ENCODE measurements at places on chromosomes 7 and 10. TPM values are rescaled to one million over a fixed set of nuclear protein-coding genes. Genes with fewer than 3 reads are reported as not detected.

GRCh38 chr10:122189185-122189584 is 81.9 kb upstream of the BTBD16 start:
- no peak overlapping the region for H3K4me3 ChIP-seq
- peaks cover 10% of the 10 kb centered on the region for H3K4me1 ChIP-seq
- no peaks in the 10 kb centered on the region for H3K27me3 ChIP-seq
- H3K27ac ChIP-seq = no peak overlapping the region

- H3K36me3 ChIP-seq = peaks cover 19% of the 10 kb centered on the region
- H3K4me3 ChIP-seq = no peak overlapping the region
- H3K27me3 ChIP-seq = no peaks in the 10 kb centered on the region
- DNase-seq = no peak
Observed at GRCh38 chr10:74675484-74675883, 150.9 kb upstream of the KAT6B start.

- H3K27ac ChIP-seq = no peak overlapping the region
- no peaks in the 10 kb centered on the region for H3K27me3 ChIP-seq
- no peaks in the 10 kb centered on the region for H3K36me3 ChIP-seq
- no peak overlapping the region for H3K4me3 ChIP-seq
- DNase-seq = no peak
- peaks cover 4% of the 10 kb centered on the region for H3K4me1 ChIP-seq
Observed at GRCh38 chr10:112532189-112532588, 85.2 kb downstream of the VTI1A start.

DNA sequence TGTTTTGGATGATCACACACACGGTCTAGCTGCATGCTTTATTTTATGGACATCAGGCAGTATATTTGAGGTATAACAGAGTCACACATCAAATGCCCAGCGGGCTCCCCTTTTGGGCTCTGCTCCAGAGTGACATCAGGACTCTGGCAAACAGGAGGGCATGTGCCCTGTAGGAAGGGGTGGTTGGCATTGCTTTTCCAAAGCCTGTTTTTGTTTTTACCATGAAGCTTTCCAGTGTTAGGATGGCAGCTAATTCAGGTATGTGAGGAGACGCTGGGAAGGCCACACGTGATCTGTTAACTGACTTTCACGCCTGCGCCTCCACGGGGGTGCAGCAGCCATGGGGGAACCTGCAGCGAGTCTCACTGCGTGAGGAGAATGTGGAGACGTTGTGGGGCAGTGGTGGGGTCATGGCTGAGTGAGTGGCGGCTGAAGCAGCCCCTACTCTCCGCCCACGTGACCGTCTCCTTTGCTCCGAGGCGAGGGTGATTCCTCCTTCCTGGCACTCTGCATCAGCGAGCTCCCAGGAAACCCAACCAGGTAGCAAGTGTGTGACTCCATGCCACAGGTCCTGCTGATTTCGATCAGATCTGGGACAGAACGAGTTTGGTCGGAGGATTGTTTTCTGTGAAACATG is 117.7 kb downstream of the ANKRD61 start:
- DNase-seq = no peak
- H3K4me3 ChIP-seq = no peak overlapping the region
- peaks cover 80% of the 10 kb centered on the region for H3K36me3 ChIP-seq

The WDFY4 gene
- total RNA-seq = 16.4 TPM

The KLF14 gene
- total RNA-seq = not detected

DNA sequence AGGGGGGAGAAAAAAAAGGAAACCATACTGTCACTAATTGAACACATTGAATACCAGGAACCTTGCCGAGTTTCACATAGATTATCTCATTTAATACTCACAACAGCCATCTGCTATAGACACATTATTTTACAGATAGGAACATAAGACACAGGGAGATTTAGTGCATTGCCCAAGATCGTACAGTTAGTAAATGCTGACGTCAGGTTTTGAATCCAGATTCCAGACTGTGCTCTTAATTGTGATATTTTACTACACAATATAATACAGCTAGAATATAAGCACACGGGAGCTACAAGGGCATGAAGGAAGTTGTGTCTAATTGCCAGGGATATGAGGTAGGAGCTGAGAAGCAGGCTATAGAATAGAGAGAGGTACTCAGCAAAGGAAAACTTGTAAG is 93.9 kb upstream of the MINDY3 start:
- no peak overlapping the region for H3K4me3 ChIP-seq
- no peak overlapping the region for H3K27ac ChIP-seq
- no peak for DNase-seq

The JCAD gene
- 31.3 TPM for total RNA-seq

- no peaks in the 10 kb centered on the region for H3K27me3 ChIP-seq
- no peak overlapping the region for H3K4me3 ChIP-seq
- H3K4me1 ChIP-seq = no peaks in the 10 kb centered on the region
- H3K27ac ChIP-seq = no peak overlapping the region
- DNase-seq = no peak
Observed at GRCh38 chr7:95840953-95841950, 68.9 kb downstream of the DYNC1I1 start.

The EN2 gene
- not detected for total RNA-seq

The SLC13A4 gene
- total RNA-seq = not detected

DNA sequence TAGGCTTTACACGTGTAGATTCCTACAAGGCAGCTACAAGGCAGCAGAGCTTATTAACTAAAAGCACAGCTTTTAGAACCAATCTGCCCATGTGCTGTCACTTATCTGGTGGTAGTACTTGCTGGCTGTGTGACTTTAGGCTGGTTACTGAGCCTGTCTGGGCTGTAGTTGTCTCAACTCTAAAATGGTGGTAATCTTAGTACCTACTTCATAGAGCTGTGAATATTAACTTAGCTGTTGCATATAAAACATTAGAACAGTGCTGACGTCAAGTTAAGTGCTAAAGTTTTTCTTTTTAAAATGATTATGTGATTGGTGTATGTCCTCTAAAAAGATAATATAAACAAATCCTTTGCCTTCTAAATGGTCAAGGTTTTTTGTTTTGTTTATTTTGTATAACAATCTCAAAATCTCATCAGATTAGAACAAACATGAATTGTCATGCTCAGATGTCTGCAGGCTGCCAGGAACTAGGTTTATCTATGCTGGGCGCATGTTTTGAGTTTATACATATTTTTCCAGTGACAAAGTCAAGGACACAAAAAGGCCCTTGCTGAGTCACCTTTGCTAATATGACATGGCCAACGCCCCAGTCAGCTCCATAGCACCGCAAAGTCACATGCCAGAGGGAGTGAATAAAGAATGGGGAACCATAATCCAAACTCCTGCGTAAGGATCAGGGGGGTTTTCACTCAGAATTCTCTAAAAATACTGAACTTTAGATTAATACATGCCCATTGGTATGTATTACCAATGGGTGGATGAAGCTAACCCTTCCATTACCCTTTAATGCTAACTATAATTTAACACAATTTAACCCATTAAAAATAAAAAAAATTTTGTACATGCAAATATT is 39.8 kb upstream of the ARL4A start:
- H3K4me3 ChIP-seq = no peak overlapping the region
- H3K36me3 ChIP-seq = no peaks in the 10 kb centered on the region
- no peaks in the 10 kb centered on the region for H3K4me1 ChIP-seq
- no peak for DNase-seq
- H3K27ac ChIP-seq = no peak overlapping the region

The DYDC2 gene
- 2.0 TPM for total RNA-seq

GRCh38 chr7:68715907-68716306 is 882.4 kb upstream of the AUTS2 start:
- no peak overlapping the region for H3K4me3 ChIP-seq
- H3K4me1 ChIP-seq = no peaks in the 10 kb centered on the region
- DNase-seq = no peak
- H3K27ac ChIP-seq = no peak overlapping the region
- no peaks in the 10 kb centered on the region for H3K36me3 ChIP-seq

DNA sequence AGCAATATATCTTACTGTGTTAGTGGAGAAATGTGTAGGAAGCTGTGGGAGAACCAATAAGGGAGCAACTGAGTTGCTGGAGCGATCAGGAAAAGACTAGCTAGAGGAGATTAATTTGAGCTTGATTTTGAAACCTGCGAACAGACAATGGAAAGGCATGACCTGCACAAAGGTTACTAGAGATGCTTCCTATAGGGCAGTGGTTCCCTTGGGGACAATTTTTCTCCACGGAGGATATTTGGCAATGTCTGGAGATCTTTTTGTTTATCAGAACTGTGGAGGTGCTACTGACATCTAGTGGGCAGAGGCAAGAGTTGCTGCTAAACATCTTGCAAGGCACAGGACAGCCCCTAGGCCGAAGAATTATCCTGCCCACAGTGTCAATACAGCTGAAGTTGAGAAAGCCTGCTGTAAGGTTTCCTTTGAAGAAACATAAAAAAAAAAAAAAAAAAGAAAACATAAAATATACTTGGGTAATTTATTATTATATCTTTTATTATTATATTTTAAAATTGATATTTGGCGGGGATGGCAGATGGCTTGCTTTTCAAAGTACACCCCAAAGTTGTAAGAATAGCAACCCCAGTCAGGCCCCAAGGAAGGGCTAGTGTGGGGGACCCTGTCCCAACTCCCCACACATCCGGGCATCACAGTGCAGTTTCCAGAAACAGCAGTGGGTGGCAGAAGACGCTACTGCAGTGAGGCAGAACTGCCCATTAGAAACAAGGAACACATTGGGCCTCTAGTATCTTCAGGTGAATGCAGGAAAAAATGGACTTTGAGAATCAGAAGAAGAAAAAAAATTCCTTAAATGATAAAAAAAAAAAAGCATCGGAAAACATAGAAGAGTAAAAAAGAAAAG is 481.6 kb downstream of the SH2D4B start:
- H3K27ac ChIP-seq = no peak overlapping the region
- no peak overlapping the region for H3K4me3 ChIP-seq
- no peaks in the 10 kb centered on the region for H3K36me3 ChIP-seq
- H3K4me1 ChIP-seq = no peaks in the 10 kb centered on the region
- DNase-seq = no peak
- no peaks in the 10 kb centered on the region for H3K27me3 ChIP-seq

GRCh38 chr10:14884082-14884481 is 5.4 kb downstream of the SUV39H2 start:
- no peak overlapping the region for H3K27ac ChIP-seq
- peaks cover 8% of the 10 kb centered on the region for H3K4me1 ChIP-seq
- DNase-seq = no peak
- no peaks in the 10 kb centered on the region for H3K36me3 ChIP-seq
- H3K27me3 ChIP-seq = no peaks in the 10 kb centered on the region

The SPDYE11 gene
- not detected for total RNA-seq

DNA sequence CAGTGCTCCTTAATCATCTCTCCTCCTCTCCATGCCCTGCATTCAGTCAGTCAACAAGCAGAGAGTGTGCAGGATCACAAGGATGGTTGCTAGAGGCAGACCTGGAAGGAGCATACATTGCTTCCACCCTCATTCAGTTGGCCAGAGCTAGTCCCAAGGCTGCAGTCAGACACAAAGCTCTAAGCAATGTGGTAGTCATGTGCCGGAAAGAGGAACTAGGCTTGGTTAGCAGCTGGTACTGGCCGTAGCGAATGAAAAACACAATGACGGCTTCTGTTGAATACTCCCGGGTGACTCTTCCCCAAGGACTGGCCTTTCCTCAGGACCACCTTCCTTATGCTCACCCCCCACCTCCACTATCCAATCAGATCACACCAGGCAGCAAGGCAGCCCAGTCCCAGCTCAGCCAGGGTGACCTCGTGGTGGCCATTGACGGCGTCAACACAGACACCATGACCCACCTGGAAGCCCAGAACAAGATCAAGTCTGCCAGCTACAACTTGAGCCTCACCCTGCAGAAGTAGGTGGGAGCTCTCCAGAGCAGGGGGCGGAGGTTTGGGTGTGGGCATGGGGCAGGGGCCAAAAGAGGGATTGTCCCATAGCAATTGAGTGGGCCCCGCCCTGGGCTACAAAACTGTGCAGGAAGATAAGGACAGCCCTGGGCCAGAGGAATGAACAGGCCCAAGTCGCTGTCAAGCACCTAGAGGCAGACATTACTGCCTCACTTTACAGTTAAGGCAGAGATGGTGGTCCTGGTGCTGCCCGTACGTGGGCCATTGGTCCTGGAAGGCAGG is 10.9 kb downstream of the LDB3 start:
- no peaks in the 10 kb centered on the region for H3K36me3 ChIP-seq
- no peak for DNase-seq
- no peak overlapping the region for H3K27ac ChIP-seq
- no peaks in the 10 kb centered on the region for H3K27me3 ChIP-seq

DNA sequence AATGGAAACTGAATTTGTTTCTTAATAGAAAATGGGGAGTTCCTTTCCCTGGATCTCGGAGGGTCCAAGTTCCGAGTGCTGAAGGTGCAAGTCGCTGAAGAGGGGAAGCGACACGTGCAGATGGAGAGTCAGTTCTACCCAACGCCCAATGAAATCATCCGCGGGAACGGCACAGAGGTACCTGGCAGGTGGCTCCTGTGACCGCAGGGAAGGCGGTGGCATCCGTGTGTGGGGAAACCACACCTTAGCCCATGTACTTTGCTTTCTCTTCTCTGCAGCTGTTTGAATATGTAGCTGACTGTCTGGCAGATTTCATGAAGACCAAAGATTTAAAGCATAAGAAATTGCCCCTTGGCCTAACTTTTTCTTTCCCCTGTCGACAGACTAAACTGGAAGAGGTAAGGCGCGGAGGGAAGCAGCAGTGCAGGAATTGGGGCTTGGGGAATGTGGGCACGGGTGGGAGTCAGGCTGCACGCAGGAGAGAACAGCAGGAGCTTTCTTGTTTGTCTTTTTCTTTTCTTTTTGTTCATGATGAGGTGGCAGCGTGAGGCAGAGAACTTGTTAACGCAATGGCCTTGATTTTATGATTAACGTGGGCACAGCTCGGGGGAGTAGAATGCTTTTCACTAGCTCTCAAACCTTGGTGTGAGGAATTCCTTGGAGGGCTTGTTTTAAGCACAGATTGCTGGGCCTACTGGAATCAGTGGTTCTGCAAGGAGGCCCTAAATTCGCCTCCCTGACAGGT is 12.8 kb downstream of the HKDC1 start:
- no peaks in the 10 kb centered on the region for H3K27me3 ChIP-seq
- no peak overlapping the region for H3K4me3 ChIP-seq
- no peaks in the 10 kb centered on the region for H3K36me3 ChIP-seq
- peaks cover 3% of the 10 kb centered on the region for H3K4me1 ChIP-seq

- peaks cover 6% of the 10 kb centered on the region for H3K4me1 ChIP-seq
- H3K4me3 ChIP-seq = no peak overlapping the region
- H3K27me3 ChIP-seq = no peaks in the 10 kb centered on the region
- DNase-seq = no peak
Observed at GRCh38 chr10:11511321-11511720, 100.1 kb downstream of the USP6NL start.

DNA sequence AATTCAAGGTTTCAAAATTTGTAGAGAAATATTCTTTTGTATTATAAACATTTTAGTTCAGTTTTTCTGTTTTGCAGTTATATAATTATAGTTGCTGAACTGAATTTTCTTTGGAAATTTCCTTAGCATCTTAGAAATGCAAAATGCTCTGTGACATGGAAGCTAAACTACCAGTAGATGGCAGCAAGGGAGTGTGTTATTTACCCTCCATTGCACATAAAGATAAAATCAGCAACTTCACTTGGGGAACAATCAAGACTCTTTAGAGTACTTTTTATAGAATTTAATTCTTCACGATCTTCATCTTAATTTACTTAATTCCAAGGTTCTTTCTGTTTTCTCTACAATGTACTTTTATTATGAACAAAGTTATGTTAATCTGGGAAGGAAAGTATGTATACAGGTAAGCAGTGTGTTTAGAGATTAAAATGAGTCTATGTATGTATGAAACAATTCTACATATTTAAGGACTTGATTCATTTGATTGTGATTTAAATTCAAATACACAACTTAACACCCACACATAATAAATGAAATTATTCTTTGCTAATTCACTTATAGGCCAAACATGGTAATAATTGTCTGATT is 404.2 kb downstream of the THSD7A start:
- H3K4me3 ChIP-seq = no peak overlapping the region
- no peaks in the 10 kb centered on the region for H3K27me3 ChIP-seq
- no peaks in the 10 kb centered on the region for H3K4me1 ChIP-seq
- DNase-seq = no peak
